Central memory CD4-positive, alpha-beta T cell (primary cell): ENCODE measurements at places on chromosomes 13 and 19.
A peak's percentile ranks its signal among the peaks of the same experiment; 100 is the strongest.

DNA sequence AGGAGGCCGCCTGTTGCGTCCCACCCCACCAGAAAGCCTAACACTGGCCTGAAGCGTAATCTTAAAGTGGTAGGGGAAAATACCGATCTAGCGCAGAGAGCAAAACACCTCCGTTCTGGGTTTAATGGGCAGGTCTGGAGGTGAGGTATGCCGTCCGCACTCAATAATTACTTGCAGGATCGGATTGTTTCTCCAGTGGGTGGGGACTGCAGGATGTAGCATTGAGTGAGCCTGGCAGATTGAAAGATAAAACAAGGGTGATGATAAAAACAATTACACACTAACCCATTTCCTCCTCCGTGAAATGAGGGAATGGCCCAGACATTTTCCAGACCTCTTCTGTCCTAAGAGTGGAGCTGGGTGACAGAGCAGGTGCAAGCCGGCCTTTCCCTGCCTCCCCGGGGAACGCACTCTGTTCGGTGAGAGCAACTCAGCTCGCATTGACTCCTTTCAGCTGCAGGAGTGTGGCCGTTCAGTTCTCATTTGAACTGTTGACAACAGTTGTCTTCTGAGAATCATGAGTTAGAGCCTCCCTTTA is 110.2 kb upstream of the DOCK9 start:
- no peak for DNase-seq

GRCh38 chr13:23470790-23471614 is 37.5 kb upstream of the SACS start:
- DNase-seq: no peak

DNA sequence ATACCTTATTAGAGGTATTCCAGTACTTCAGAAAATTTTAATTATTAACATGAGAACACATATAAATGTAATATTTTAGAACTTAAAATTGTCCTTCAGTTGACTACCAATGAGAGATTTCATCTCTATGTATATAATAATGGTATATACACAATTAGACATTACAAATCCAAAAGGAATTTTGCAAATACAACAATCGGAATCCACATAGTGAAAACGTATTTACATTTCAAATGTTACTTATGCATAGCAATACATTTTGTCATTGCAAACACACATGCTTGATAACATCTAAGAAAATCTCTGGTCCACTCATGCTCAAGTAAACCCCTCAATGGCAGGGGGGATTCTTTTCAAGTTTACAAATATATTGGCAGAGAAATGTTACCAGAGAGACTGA is 2345.2 kb downstream of the PCDH9 start:
- DNase-seq: no peak

DNA sequence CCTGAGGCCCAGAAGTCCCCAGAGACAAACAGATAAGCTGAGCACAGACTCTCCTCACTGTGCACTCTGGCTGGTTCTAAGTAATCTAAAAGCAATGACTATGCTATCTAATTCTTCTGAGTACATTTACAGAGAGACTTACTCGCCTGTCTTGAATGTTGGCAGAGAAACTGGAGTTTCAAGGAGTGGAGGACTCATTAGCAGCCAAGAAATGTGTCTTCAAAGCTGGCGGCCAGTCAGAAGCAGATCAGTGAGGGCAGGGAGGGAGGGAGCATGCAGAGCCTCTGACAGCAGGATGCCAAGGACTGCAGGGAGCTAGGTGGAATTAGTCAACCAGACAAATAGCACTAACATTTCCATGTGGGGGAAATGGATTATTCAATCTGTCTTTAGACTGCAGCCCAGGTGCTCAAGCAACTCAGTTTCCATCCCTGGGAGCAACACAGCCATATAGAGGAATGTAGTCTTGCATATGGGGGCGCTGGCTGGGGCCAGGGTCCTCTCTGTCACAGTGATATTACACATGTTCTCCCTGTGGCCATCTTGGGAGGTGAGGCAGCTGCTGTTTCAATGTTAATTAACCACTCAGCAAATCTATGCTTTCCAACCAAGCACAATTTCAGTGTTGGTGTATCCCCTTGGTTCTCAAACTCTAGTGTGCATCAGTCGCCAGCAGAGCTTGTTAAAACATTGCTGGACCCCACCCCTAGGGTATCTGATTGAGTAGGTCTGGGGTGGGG is 97.9 kb downstream of the CCNA1 start:
- DNase-seq: no peak

DNA sequence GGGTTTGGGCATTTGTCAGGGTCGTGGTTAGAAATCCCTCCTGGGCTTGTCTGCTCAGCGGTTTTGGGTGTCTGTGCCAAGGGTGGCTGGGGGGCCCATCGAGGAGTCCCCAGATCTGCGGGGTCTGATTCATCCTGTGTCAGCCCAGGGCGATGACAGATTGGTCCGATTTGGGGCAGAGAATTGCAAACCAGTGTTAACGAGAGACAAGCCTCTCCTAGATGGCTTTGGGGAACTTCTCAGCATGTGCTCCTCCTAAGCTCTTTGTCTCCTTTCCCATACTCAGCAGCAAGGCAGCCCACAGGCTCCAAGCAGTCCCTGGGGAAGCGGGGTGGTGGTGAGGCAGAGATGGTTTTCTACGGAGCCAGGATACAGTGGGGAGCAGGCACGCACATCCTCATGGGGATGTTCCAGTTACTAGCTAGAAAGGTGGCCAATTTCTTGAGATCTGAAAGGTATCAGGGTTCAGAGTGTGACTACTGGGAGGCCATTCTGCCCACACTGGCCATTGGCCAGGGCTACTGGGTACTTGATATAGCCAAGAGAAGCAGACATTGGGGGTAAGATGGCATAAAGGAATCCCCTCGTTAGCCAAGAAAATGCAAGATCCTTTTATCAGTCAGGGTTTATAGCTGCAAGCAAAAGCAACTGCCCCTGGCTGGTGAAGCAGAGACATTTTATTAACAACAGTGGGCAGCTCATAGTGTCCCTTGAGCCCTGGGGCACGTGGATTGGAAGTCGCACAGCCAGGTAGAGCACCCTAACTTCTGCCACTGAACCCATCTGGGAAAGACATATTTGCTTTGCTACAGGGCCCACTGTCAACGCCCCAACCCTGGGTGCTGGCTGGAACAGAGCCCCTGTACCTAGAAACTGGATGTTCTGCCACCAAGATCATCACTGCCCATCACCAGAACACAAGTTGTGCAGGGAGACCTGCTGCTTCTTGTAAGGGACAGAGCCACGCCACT is 63.6 kb downstream of the RGCC start:
- DNase-seq: no peak

GRCh38 chr19:43464134-43464775 is 1.2 kb downstream of the LYPD3 start:
- no peak for DNase-seq

DNA sequence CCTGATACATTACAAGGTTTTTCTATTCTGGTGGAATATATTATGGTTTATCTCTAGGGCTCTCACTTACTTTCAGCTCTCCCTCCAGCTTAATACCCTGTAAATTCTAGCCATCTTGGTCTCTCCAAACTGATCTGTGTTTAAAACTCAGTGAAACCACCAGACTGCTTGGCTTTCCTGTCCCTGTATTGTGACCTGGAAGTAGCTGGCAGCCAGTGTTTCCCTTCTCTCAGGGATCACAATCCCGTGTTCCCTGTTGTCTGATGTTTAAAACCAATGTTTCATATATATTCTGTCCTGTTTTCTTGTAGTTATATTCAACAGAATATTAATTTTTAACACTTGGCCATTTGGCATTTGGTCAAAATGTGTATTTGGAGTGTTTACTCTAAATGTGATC is 8.0 kb downstream of the AKAP11 start:
- DNase-seq: no peak

- peak; percentile 12 for DNase-seq
These were observed 13.3 kb upstream of the ZNF57 start for GRCh38 chr19:2887391-2887914.

DNA sequence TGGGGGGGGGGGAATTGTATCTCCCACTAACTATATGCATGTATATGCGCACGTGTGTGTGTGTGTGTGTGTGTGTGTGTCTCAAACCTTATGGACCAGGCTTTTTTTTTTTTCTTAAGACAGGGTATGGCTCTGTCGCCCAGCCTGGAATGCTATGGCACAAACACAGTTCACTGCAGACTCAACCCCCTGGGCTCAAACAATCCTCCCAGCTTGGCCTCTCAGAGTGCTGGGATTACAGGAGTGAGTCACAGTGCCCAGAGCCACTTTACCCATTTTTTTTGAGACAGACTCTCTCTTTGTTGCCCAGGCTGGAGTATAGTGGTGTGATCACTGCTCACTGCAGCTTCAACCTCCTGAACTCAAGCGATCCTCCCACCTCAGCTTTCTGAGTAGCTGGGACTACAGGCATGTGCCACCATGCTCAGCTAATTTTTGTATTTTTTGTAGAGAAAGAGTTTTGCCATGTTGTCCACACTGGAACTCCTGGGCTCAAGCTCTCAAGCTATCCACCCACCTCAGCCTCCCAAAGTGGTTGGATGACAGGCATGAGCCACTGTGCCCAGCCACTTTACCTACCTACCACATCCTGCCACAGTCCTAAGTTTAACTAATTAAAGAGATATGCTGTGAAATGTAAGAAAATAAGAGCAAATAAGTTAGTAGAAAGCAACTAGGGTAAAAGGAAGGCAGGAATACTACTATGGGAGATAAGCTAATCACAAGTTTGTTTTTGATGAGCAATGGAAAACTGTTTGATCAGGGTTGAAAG is 2.4 kb downstream of the ZMYM5 start:
- no peak for DNase-seq

DNA sequence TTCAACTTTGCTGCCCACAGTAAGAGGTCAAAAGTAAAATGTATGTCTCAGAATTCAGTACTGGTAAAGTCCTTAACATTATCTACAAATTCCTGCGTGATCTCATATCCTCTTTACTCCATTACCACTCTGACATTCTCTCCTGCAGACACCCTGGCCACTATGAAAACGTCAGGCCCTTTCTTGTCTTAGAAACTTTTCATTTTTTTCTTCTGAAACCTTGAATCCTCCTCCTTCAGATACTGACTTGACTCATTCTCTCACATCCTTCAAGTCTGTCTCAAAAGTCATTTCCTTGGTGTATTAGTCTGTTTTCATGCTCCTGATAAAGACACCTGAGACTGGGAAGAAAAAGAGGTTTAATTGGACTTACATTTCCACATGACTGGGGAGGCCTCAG is 262.3 kb downstream of the POU4F1 start:
- DNase-seq: no peak

DNA sequence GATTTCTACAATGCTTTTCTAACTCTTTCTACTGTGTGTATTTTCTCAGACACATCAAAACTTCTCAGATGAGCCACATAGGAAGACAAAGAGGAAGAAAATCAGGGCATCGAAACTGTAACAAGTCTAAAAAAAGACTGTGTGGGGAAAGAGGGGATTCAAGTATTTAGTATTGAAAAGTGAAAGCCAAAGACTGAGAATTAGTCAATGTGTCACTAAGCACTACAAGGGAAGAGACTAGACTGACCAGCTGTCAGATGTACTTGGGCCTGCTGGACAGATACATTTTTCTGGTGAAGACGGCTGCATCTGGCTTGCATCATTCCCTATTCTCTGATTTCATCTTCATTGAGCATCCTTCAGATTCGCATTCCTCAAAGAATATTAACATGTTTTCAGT is 25.4 kb downstream of the COMMD6 start:
- DNase-seq: no peak

DNA sequence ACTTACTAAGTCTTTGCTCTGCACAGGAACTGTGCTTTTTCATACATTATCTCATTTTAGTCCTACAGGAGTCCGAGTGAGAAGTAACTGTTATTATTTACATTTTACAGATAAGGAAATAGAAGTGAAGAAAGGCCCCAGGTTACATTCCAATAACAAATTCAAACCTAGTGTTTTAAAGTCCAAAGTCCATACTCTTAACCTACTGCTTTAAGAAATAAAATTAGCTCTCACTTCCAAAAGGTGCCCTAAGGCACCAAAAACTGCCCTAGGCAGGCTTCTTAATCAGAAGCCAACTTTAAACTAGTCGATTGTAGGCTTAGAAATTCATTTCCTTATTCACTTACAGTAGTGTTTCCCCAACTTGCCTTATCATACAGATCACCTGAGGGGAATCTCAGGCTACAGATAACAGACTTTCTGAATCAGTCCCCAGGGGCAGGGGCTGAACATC is 555.9 kb downstream of the DIAPH3 start:
- no peak for DNase-seq

- no peak for DNase-seq
These were observed 512 bp downstream of the CC2D1A start for GRCh38 chr19:13906521-13906904.

GRCh38 chr19:35498220-35498619 is 8.0 kb upstream of the KRTDAP start:
- DNase-seq: no peak

DNA sequence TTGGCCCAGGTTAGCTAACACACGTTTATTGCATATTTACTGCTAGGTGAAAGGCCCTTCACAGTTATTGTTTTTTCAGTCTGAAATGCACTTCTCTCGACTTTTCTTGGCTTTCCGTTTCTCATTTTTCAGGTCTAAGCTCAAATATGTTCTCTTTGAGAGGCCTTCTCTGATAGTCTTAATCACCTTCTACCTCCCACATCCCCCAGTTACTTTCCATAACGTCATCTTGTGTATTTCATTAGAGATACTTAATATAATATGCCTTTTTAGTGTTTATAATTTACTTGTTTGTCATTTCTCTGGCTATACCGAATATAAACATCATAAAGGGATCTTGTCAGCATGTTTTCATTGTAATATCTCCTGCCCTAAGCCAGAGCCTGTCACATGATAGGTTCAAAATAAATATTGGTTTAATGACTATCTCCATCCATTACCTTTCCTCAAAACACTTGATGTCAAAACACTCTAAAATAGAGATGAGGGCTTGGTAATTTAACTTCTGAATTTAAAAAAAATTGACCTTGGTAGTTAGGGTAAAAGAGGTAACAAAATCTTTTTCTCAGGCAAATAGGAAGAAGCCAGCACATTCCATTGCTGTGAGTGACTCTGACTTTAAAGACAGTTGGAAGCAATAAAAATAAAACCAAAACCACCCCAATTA is 168.6 kb upstream of the RFC3 start:
- no peak for DNase-seq

- DNase-seq: no peak
These were observed 60.2 kb downstream of the THSD1 start for GRCh38 chr13:52345631-52346251.

DNA sequence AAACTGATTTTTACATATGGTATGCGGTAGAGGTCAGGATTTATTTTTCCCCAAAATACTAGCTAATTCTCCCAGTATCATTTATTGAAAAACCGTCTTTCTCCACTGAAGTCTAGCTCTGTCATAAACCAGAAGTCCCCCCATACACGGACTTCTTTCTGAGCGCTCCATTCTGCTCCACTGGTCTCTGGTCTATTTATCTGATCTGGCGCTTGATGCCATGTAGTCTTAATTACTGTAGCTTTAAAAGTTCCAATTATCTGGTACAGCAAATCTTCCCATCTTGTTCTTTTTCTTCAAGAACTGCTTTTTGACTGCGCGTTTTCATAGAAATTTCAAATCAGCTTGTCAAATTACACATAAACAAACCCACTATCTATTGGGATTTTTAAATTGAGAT is 13.7 kb downstream of the DCUN1D2 start:
- DNase-seq: no peak
